Psoas muscle (tissue), 8 donors: ENCODE measurements at places on chromosomes 7 and 10.

DNA sequence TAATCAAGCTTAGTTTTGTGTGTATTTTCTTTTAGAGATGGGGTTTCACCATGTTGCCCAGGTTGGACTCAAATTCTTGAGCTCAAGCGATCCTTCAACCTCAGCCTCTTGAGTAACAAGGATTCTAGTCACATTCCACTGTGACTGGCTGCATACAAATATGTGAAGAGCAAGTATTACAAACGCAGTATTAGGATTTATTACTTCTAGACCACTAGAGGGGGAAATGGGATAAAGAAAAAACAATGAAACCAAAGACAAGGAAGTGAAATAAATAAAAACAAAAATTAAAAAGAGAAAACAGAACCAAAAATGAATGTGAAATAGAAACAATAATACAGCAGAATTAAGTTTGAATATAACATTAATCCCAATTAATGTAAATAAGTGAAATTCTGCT lies 308.7 kb downstream of the ANKRD30A start:
- DNase-seq: no peak

DNA sequence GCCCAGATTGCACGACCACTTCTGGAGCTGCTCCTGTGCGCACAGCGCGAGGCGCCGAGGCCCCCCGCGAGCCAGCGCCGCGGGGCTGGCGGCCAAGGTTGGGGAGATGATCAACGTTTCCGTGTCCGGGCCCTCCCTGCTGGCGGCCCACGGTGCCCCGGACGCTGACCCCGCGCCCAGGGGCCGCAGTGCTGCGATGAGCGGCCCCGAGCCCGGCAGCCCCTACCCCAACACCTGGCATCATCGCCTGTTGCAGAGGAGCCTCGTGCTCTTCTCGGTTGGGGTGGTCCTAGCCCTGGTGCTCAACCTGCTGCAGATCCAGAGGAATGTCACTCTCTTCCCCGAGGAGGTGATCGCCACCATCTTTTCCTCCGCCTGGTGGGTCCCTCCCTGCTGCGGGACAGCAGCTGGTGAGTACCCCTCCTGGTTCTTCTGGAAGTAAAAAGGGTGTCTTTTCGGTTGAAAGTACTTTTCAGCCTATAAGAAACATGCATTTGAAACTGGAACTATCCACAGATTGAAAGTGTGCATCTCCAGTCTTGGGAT lies 683 bp downstream of the INSIG1 start:
- DNase-seq: peak; percentile 24

GRCh38 chr7:121178869-121179497 lies 149.8 kb upstream of the WNT16 start:
- DNase-seq: no peak

DNA sequence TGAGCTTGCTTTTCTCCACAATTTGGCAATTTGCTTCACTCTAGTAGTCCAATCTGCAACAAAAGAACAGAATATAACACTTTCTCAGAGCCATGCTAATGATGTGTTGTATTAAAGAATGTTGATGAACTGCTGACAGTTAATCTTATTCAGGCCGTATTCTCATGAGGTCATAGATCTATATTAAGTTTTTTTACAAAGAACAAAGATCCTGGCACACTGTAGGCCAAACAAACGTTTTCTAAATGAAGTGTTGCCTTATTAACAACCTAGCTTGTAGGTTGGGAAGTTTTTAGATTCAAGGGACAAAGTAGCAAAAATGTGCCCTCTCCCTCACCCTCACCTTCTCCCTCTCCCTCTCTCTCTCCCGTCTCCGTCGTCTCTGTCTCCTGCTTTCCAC lies 6.8 kb downstream of the HILPDA start:
- DNase-seq: no peak

- DNase-seq: no peak
These were observed 216.0 kb downstream of the KCNMA1 start for GRCh38 chr10:77421591-77421990.

DNA sequence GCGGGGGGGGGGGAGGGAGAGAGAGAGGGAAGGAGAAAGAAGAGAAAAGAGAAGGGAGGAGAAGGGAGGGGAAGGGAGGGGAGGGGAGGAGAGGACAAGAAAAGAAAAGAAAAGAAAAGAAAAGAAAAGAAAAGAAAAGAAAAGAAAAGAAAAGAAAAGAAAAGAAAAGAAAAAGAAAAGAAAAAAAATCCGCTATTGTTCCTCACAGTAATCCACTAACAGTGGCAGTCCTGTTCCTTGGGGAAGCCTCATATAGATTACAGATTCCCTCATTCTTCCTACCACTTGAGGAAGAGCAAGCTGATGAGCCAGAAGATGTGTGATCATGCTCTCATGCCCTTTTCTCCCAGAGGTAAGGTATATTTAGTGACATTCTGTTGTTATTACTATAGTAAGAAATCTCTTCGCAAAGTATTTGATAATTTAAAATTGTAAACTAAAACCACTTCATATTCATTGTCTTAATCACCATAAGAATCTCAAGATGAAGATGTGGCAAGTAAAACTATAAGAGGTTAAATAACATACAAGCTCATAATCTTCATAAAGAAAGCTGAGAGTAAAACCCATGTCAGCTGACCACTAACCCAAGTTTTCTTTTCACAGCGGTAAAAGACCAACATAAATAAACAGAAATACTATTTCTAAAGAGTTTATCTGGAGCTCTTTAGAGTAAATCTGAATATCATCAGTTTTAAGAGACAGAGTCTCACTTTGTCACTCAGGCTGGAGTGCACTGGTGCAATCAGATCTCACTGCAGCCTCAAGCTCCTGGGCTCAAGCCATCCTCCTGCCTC lies 128.1 kb downstream of the JMJD1C start:
- no peak for DNase-seq

GRCh38 chr7:151843181-151843580 lies 33.7 kb downstream of the PRKAG2 start:
- no peak for DNase-seq

- DNase-seq: no peak
These were observed at the start of gene TAS2R16 for GRCh38 chr7:122995600-122995999. Gene TAS2R16 (minus strand): TSS chr7:122995700. CDS start chr7:122995634, 66 bp downstream.

DNA sequence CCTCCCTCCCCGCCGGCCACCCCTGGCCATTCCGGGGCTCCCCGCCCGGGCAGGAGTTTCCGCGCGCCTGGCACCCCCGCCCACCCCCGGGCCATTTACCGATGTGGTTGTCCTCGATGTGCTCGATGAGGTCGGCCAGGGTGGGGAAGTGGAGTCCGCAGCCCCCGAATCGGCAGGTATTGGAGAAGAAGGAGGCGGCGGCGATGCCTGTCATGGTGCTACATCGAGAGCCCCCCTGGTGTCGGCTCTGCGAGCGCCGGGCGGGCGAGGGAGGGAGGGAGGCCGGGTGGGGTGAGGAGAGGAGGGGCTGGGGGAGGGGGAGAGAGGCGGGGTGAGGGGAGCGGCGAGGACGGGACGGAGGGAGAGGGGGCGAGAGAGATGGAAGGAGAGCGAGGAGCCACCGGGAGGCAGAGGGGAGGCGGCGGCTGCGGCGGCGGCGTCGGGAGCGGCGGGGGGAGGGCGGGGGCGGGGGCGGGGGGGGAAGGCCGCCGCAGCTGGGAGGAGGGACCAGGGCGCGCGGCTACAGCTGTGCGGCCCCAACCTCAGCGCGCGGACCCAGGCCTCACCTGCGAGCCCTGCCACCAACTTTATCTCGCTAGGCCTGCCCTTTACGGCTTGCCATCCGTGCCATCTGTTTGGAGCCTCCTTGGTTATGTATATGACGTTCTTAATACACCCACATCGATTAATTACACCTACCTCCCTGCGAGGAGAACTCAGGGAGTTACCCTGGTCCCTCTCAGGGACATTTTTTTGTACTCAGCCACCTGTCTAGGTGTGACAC lies at the start of gene JAZF1:
Gene JAZF1 (minus strand): TSS at position 432 of the 784 bp plus-strand sequence.
- peak; percentile 63 for DNase-seq

DNA sequence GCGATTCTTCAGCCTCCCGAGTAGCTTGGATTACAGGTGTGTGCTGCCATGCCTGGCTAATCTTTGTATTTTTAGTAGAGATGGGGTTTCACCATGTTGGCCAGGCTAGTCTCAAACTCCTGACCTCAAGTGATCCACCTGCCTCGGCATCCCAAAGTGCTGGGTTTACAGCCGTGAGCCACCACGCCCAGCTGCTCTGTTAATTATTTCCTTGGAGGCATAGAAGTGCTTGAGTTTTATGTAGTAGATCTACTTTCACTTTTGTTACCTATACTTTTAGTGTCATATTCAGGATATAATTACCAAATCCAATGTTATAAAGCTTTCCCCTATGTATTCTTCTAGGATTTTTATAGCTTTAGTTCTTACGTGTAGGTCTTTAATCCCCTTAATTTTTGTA lies 1093.0 kb downstream of the GATA3 start:
- no peak for DNase-seq

DNA sequence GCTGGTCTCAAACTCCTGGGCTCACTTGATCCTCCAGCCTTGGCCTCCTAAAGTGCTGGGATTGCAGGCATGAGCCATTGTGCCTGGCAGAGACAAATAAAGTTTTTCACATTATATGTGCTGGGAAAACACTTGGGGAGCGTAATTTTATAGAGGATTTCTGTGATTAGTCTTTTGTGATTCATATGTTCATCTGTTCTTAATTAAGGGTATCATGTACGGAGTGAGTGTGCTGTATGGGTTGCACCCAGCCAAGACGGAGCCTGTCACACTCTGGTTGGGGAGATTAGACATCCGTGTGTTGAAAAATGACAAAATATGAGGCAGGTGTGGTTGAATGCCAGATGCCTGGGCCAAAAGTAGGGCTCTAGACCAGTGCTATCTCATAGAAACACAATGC lies 10.3 kb downstream of the ADRB1 start:
- no peak for DNase-seq

GRCh38 chr7:48274662-48275061 lies 103.4 kb downstream of the ABCA13 start:
- DNase-seq: no peak

GRCh38 chr7:119233015-119233414 lies 1008.5 kb downstream of the ANKRD7 start:
- no peak for DNase-seq

DNA sequence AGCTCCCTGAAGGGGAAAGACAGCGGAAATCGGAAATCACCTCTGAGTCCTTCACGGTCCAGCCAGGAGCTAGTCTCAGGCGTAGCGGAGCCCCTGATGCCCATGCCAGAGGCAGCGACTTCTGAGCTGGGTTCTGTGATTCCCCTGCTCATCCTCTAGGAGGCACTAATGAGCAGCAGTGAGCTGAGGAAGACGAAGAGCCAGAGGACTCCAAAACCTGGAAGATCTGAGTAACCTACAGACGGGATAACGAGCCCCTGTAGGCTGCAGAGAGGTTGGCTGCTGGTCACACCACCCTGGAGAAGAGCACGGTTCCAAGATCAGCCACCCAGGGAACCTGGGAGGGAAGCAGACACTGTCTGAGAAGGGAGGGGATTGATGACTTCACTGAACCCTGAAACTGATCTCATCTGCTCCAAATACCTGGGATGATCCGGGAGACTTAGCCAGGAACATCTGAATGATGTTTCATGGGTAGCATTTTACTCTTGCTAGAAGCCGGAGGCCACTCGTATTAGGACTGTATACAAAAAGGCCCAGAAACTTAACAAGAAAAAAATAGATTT lies 304.1 kb downstream of the PAXIP1 start:
- no peak for DNase-seq

DNA sequence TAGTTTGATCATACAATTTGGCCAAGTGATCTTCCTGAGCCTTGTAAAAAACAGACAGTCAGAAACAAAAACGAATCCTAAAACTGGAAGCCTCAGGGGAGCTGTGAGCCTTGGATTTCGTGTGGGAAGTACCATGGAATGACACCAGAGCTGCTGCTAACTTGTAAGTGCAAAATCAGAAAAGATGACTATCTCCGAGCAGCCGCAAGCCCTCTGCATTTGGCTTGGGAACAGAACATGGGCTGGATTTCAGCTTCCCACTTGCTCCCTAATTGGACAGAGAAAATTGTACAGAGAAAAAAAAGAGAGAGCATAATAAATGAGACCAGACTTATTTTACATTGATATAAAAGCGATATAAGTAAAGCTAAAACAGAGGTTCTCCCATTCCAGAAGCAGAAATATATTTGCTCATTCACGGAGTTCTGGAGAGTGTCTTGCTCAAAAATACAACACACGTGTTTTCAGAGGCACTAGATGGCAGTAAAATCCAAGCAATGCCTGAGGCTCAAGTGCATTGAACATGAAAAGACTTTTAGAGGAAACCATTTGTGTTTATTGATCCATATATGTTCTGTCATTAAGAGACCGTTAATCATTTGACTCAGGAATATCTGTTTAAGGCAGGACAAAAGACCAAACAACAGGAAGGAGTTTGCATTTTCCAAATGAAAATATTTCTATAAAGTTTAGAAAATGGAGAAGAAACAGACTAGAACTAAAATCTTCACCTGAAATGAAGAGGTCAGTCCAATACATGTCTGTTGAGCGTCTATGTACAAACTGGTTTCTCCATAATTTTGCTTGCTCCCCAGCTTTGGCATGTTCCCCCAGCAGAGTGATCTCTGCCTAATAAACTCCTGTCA lies 78.3 kb upstream of the SLC26A5 start:
- no peak for DNase-seq

GRCh38 chr10:80079312-80079719 lies 851 bp downstream of the TMEM254 start:
- DNase-seq: no peak

GRCh38 chr10:58909881-58910280 lies 266.6 kb upstream of the PHYHIPL start:
- no peak for DNase-seq

DNA sequence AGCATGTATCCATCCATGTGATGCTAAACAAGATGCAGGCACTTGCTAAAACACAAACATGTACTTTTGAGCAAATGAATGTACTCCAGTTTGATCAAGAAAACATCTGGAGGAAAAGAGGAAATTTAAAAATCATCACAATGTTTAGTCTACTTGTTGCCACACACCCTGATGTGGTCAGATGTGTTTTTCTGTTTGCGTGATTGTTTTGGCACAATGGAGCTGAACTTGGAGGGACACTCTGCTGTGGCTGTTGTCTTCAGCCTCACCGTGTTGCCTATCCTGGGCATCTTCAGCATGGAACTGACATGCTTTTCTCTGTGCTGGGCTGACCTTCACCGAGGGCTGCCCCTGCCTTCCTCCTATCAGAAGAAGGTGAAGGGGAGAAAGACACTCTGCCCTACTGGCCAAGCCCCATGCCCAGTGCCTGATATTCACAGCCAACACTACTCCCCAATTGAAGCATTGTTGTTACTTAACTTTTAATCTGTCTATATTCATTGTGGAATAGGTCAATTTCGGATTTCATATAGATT lies 268.3 kb upstream of the IGFBP3 start:
- no peak for DNase-seq

GRCh38 chr10:69684020-69684980 lies 54.3 kb downstream of the FAM241B start:
- DNase-seq: peak; percentile 55

GRCh38 chr7:135463908-135464307 lies 46.0 kb downstream of the CNOT4 start:
- no peak for DNase-seq

DNA sequence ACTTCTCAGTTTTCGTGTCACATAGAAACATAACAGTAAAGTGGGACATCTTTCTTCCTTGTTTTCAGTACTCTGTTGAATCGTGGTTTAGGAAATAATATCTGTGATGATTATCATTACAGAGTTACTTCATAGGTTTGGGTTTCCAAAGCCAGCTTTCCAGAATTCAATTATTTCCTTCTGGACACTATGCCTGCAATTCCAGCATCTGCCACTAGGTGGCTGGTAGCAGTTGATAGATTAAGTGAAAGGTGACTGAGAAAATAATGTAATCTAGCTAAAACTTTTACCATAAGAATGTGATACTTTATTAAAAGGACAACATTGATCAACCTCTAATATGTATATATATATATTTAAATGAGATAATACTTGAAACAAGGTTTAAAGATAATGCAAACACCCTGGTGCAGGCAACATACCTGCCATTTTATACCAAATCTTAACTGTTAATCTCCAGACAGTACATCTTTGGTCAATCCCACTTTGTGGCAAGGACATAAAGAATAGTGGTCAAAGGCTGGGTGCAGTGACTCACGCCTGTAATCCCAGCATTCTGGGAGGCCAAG lies 102.6 kb downstream of the SH3PXD2A start:
- no peak for DNase-seq
